ENCODE measurements at places on chromosomes 5 and 9.

GRCh38 chr5:39412721-39413394, 11.9 kb downstream of the DAB2 start:
- no peak for DNase-seq

DNA sequence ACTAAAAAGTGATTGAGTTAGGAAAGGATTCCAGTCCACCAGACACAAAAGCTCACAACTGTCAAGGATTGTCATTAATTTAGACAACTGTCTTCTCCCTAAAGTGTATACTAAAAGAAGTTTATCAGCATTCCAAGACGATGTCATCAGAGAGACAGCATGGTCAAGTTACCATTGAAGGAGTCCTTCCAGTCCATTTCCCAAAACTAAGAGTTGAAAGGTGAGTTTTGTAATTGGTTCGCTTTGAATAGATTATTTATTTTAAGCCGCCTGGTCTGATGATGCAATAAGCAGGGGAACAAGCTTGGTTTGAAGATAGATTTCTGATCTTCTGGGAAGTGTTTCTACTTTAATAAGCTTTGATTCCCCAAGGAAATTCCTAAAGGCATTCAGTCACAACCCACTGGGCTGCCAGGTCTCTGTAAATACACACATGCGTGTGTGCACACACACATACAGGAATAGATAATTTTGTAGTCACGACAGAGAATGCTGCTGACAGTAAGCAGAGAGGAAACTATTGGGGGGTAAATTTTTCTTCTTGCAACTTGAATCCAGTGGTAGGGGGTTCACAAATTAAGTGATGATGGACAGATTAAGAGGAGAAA, 234.8 kb downstream of the PIK3R1 start:
- no peak for DNase-seq

- DNase-seq, result no peak
Observed at GRCh38 chr5:170642776-170643436, 139.1 kb downstream of the KCNIP1 start.

GRCh38 chr5:107574287-107574686, 96.5 kb downstream of the EFNA5 start:
- no peak for DNase-seq

- DNase-seq, result no peak
Observed at GRCh38 chr5:51373880-51374523, 9.2 kb upstream of the ISL1 start.

- DNase-seq, result peak; percentile 81
Observed at GRCh38 chr5:151825445-151825844, 53.7 kb downstream of the G3BP1 start.

- no peak for DNase-seq
Observed at GRCh38 chr9:37300620-37301019, 121.9 kb upstream of the GRHPR start.

DNA sequence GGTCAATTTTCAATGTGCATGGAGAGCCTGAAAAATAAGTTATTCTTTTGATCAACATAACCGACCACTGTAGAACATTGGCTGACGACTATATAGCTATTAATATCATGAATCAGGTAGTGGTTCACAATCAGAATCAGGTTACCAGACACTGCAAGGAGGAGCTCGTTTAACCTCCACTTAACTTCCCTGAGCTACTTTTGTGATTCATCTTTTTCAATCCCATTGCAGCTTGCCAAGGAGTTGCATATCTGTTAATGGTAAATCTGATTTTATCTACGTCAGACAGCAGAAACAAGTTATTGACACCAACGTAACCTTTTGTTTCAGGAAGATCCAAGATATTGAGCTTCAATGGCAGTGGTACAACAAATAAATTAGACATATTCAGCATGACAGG, 2263.8 kb upstream of the ACO1 start:
- no peak for DNase-seq

- DNase-seq, result no peak
Observed at GRCh38 chr5:157902449-157903116, 43.6 kb upstream of the CLINT1 start.

- DNase-seq, result no peak
Observed at GRCh38 chr9:27564670-27565069, 8.6 kb downstream of the C9orf72 start.

DNA sequence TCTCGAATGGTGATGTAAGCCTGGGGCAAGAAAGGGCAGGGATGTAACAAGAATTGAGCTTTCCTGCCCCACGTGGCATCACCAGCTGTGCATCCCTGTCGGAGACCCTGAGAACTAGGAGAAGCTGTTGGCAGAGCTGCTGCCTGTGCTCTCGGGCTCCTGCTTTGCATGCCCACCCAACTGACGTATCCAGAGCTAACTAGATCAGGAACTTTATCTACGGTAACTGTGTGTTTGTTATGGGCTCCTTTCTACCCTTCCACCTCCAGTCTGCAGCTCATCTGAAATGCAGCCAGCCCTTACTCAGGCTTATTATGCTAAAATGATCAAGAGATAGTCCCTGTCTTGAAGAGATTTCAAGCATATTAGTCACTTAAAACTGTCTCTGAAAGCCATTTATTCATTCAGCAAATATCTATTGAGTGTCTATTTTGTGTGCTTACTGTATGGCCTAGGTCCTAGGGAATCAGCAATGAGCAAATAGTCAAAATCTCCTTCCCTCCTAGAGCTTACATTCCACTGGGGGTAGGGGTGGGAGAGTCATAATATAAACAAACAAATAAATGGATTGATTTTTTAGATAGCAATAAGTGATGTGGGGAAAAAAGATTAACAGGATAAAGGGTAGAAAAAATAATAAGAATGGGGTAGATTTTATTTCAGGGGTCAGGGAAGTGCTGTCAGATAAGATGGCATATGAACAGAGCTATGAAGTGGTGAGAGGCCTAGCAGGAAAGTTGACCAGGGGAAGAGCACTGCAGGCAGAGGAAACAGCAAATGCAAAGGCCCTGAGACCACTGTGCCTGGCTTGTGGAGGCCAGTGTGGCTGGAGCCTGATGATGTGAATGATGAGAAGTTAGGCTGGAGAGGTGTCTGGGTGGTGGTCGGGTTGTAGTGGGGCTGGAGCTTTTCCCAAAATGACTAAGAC, 118.2 kb downstream of the GALNT10 start:
- DNase-seq, result no peak

GRCh38 chr9:117411547-117411946, 3.3 kb downstream of the ASTN2 start:
- peak; percentile 55 for DNase-seq
